ENCODE measurements at places on chromosomes 6 and 20.

DNA sequence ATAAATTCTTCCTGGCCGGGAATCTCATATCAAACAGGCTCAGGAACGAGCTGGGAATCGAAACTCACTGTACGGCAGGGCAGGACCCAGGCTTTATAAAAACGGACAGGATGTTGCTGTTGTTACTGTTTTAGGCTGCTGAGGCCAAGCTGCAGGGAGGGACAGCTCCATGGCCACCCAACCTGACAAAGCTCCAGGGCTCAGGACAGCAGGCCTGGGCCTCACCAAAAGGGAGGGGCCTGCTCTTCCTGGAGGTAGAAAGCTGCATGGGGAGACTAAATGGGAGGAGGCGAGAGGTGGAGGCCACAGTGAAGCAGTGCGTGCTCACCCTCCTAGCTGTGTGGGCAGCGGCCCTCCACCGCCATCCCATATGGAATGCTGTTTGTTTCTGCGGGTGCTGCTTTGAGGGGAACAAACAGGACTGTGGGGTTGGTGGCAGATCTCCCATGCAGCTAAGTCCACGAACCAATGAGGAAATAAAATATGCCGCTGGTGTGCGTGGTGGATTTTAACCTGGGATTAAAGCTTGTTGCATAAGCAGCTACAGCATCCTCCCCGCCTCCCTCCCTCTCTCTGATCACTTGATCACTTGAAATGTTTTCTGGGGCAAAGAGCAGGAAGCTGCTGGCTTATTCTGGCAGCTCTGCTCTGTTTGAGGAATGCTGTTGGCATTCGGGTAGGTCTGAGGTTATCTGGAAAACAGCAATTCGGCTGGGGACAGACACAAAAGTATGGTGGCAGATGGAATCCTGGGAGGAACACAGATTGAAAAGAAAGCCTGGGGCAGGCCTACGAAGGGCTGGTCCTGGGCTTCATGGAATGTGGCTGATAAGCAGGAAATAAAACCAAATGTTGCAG is 2.4 kb upstream of the ZMYND8 start:
- peak; percentile 91 for DNase-seq

GRCh38 chr6:109073344-109074132 is 21.1 kb downstream of the SESN1 start:
- DNase-seq, result peak; percentile 75

- peak; percentile 36 for DNase-seq
Observed at GRCh38 chr6:111417181-111417585, 65.8 kb downstream of the REV3L start.

- DNase-seq, result no peak
Observed at GRCh38 chr6:30912746-30913520, 1.1 kb upstream of the VARS2 start.

- no peak for DNase-seq
Observed at GRCh38 chr6:29953001-29953441, 10.7 kb downstream of the HLA-A start.

DNA sequence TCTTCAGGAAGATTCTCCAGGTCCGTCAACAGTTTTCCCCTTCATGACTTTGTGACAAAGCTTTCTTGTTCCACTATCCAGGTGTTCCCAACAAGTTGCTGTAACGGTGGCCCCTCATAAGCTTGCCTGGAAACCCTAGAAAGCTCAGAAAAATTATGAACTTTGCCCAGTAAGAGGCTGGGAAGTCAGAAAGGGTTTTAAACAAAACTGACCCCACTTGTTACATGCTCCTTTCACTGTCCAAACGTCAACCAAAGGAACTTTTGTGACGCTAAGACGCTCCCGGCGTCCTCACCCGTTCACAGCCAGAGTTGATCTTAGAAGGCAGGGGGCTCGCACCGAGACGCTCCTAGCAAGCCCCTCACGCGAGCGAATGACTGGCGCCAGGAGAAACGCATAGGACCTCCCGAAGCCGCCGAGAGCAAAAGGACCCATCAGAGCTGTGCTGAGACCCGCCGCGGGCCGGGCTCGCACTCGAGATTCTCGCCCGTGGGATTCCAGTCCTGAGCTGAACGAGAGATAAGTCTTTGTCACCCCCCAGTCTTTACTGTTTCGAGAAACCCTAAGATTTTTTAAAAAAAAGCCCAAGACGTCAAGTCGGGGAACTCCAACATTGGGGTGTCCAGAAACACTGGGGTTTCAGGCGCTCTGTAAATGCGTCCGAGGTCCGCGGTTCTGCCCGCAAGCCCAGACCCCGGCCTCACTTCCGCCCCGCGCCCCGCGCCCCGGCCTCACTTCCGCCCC is 544 bp upstream of the ACAT2 start:
- peak; percentile 71 for DNase-seq

DNA sequence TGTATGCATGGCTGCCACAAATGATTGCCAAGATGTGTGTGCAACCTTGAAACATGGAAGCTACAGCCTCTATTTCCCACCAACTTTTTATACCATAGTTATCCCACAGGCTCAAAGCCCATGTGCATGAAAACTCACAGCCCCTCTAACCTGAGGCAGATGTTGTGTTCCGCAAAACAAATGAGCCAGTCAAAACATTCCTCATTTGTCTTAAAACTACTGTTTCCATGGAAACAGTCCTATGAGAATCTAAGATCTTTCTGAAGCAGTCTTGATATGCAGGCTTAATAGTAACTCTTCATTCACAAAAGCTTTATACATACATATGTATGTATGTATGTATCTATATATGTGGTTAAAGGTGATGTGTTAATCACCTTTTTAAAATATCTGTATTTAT is 31.2 kb upstream of the MANEA start:
- no peak for DNase-seq

- DNase-seq, result peak; percentile 28
Observed at GRCh38 chr20:50646483-50646996, 44.8 kb downstream of the RIPOR3 start.

GRCh38 chr20:35599776-35600120 is 15.9 kb upstream of the SPAG4 start:
- DNase-seq, result no peak

DNA sequence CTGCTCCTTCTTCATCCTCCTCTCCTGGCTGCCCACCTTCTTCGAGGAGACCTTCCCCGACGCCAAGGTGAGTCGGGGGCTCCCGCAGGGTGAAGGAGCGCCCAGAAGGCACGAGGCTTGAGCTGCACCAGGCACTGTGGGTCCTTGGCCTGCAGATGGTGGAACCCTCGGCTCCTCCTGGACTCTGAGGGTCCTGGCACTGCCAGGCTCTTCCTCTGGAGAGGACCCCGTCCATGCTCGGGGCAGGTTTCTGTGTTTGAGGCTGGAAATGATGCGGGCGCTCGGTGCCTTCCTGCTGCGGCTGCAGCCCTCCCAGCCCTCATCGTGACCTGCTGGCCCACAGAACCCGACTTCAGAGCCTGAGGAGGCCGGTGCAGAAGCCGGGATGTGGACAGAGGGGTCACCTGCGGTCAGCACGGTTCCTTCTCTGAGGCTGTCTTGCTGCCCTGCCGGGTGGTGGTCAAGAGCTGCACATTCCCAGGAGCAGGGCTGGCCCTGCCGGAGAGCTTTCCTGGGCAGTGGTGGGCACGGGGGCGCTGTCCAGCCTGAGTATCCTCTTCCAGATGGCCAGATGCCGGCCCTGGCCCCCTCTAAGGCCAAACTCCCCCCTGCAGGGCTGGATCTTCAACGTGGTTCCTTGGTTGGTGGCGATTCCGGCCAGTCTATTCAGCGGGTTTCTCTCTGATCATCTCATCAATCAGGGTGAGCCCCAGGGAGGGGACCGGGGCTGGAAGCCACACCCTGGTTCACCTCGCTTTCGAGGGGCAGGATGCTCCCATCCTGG is 11.3 kb downstream of the SLC17A9 start:
- no peak for DNase-seq

DNA sequence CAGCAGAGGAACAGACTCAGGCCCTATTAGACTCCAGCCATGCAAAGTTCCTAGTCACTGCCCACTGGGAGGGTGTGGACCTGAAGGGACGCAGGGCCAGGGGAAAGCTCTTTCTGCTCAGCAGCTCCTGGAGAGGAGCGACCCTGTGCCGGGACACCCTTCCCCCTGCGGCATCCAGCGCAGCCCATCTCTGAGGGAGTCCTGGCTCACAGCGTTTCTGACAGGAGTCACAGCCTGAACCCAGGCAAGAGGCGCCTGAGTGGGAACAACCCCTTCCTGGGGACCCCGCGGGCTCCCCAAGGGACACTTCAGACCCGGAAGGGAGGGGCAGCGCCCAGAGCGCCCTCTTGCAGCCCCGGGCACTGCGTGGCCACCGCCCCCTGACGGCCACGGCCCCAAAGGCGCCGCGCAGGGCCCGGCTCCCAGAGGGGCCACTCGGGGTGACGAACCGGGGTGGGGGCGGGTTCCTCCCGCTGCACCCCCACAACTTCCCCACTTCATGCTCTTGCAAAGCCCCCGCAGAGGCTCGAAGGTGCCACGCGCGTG is 862 bp downstream of the UCKL1 start:
- DNase-seq, result peak; percentile 73

DNA sequence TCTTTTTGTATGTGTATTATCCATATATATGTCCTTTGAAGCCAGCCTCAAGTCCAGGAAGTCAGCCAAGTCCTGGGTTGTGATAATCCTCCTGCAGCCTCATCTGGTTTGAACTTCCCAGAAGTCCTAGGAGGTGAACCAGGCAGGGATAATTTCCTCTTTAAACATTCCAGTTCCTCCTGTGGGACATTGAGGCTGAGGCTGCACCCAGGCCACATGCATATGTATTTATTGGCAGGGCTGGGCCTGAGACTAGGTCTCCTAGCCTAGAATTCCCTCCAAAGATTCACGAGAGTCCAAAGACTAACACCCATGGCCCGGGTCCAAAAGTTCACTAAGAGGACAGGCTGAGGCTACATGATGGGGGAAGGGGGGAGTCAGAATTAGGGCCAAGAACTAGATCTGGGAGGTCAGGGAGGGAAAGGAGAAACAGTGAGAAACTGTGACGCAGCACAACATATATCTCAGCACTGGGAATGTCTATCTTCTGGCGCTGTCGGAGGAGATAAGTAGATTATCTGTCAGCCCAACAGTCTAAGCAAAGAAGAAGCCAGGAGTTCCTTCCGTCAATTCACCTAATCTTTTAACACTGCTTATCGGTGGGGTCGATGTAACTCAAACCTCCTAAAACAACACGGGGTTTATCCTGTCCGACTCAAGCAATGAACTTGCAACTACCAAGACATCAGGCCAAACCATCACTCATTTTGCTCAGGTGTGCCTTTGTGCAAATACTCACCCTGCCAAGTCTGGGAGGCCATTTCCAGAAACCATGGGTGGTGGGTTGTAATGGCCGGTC is 43.3 kb downstream of the SNX5 start:
- DNase-seq, result peak; percentile 45

- DNase-seq, result no peak
Observed at GRCh38 chr20:35398660-35399144, 13.1 kb downstream of the UQCC1 start.

DNA sequence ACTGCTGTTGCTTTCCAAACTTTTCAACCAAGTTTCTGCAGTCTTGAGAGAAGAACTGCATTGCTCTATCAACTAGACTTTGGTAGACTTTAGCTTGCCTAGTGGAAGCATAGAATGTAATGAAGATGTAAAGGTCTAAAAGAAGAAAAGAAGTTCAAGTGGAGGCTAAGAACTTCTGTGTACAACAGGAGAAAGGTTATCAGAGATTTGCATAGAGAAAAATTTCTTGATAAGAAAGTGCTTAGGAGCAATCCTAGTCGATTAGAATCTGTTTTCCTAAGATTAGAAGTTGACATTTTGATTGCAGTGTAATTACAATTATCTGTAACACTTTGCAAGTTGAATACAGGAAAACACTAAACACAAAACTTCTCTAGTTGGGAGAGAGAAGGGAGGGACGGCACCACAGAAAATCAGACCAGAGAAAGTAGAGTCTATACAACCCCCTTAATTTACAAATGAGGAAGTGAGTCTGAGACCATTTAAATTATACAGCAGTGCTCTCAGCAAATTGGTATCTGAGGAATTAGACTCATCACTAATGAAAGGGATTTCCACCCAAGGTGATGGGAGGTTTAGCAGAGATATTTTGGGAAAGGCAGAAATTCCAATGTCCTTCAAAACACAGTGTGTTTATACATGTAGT is 194.3 kb upstream of the MARCKS start:
- DNase-seq, result no peak

GRCh38 chr6:34067814-34068213 is 78.1 kb downstream of the GRM4 start:
- peak; percentile 12 for DNase-seq

GRCh38 chr6:21608601-21609000 is 15.1 kb downstream of the SOX4 start:
- DNase-seq, result no peak

GRCh38 chr20:43723735-43724134 is 3.1 kb downstream of the GTSF1L start:
- no peak for DNase-seq

- no peak for DNase-seq
Observed at GRCh38 chr6:161301338-161301737, 27.5 kb upstream of the AGPAT4 start.
